Activated naive CD4-positive, alpha-beta T cell treated with anti-CD3 and anti-CD28 coated beads for 36 hours (primary cell): ENCODE measurements at places on chromosomes 6 and 20.

- DNase-seq, result no peak
These were observed 51.6 kb upstream of the MPC1 start for GRCh38 chr6:166434336-166434735.

DNA sequence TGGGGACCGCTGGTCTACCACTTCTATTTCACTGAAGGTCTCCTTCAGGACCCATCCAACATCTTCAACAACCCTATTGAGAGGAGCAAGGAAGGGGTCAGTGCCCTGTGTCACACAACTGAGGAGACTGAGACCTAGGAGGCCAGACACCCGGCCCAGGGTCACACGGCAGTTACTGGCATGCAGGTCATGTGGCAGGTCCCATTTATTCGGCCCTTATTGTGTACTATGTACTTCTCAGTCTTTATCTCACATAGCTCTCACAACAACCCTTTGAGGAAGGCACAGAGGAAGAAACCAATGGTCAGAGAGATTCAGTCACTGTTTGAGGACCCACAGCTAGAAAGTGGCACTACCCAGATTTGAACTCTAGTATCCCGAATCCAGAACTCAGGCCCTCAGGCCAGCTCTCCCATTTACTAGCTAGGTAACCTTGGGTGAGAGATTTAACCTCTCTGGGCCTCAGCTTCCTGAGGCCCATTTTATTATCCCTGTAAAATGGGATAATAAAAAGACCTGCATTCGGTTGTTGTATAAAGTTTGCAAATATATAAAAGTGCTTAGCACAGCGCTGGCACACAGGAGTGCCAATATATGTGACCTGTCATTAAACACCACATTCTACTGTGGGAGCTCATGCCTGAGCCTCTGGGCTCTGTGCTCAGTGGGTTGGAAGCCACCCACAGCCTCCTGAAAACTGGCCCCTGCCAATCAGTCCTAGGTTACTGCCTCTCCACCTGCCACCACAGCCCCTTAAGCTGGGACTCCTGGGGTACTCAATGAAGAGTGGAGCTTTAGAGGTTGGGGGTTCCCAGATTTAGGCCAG lies 15.8 kb downstream of the TFEB start:
- no peak for DNase-seq

- no peak for DNase-seq
These were observed 6.6 kb downstream of the SENP6 start for GRCh38 chr6:75608304-75608703.

- peak; percentile 81 for DNase-seq
These were observed at the start of gene NCOA7 for GRCh38 chr6:125790358-125791150. Gene NCOA7, plus strand, starts transcription at chr6:125790960. Its CDS starts 24,395 bp downstream, at chr6:125815355.

- DNase-seq, result no peak
These were observed 88.9 kb upstream of the NT5E start for GRCh38 chr6:85360794-85361642.

GRCh38 chr20:35726842-35727711 lies 15.0 kb downstream of the RBM39 start:
- no peak for DNase-seq

- DNase-seq, result no peak
These were observed 239.2 kb upstream of the QKI start for GRCh38 chr6:163175301-163175700.

GRCh38 chr6:147861696-147862095 lies 353.2 kb downstream of the SAMD5 start:
- no peak for DNase-seq

DNA sequence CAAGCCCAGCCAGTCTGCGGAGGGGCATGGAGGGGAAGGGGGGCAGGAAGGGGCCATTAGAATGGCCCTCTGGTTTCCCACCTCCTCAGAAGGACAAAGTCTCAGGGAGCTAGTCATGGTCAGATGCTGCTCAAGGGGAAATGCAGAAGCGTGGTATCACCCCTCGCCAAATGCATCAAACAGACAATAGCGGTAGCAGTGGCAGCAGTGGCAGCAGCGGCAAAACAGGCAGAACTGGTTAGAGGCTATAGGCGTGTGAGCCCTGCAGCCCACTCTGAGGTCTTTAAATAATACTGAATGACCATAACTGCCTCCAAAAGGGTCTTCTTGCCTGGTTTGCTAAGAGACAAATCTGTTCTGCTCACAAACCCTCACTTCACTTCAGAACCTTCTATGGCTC lies 186.7 kb downstream of the TFAP2C start:
- no peak for DNase-seq

DNA sequence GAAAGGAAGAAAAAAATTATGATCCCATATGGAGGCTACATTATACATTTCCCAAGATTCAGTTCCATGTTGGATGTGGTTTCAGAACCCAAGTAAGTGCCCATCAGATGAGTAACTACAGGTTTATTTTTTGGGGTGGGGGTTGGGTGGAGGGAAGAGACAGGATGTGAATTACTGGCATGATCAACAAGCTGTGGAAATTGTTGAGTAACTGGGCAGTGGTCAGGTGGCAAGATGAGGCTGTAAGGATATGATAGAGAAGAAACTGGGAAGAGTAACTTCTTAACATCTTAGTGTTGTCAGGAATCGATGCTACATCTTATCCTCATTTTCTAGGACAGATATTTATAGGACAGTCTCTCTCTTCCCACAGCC lies 153.5 kb downstream of the CFAP61 start:
- DNase-seq, result no peak

- no peak for DNase-seq
These were observed 1285.5 kb upstream of the GJE1 start for GRCh38 chr6:140847262-140847645.

GRCh38 chr6:25007269-25007699 lies 71.5 kb upstream of the RIPOR2 start:
- peak; percentile 72 for DNase-seq

- peak; percentile 41 for DNase-seq
These were observed 99.9 kb downstream of the CDH26 start for GRCh38 chr20:60057866-60058807.

GRCh38 chr20:48603116-48603818 lies 224.5 kb downstream of the PREX1 start:
- DNase-seq, result no peak

GRCh38 chr20:58092871-58093270 lies 135.6 kb downstream of the ANKRD60 start:
- no peak for DNase-seq

DNA sequence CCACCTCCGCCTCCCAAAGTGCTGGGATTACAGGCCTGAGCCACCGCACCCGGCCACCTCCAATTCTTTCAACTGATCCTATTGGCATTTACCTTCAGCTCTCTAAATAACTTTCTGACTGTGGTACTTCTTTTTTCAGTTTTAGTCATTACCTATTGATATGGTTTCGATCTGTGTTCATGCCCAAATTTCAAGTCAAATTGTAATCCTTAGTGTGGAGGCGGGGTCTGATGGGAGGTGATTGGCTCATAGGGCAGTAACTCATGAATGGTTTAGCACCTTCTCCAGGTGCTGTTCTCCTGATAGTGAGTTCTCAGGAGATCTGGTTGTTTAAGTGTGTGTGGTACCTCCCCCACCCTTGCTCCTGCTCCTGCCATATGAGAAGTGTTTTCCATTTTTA lies 140.9 kb downstream of the LPA start:
- peak; percentile 58 for DNase-seq

GRCh38 chr20:39954621-39955020 lies 734.4 kb downstream of the MAFB start:
- no peak for DNase-seq

DNA sequence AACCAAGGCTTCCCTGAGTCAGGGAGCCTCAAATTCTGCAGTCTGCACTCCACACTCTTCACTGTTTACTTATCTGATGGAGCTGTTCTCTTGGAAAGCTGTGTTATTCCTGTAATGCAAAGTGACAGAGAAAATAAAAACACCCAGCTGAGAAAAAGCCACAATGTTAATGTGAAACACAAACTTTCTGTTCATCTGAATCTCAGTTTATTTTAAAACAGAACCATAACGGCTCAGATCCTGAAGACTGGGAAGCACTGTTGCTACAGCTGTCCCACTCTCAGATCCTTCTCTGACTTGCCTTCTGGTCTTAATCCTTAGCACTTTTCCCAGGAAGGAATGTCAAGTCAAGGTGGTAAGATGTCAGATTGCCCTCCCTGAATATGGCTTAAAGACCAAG lies 736.6 kb downstream of the DHX35 start:
- no peak for DNase-seq

- no peak for DNase-seq
These were observed 82.2 kb downstream of the CHMP4B start for GRCh38 chr20:33893314-33893713.

- DNase-seq, result no peak
These were observed 200.3 kb upstream of the PRND start for GRCh38 chr20:4521170-4521968.

DNA sequence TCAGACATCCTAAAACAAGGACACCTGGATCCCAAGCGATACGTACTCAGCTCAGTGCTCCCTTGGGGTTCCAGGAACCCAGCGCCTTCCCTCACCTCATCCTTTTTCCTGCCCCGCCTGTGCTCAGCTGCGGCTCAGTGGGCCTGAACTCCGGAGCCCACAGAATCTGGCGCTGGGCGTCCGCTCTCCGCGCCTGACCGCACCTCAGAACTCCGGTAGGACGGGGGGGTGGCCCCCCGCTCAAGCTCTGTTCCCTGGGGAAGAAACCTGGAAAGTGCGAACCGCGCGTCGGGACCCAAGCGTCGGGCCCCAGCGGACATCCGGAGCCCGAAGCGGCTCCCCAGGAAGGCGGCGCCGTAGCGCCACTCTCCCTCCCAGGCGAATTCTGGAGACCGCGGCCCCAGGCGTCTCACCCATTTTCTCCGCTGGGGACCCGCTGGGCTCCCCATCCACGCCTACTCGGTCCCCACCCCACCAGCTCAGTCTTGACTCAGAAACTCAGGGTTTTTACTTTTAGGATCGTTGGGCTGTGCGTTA lies 336 bp upstream of the LY6G5C start:
- peak; percentile 62 for DNase-seq

DNA sequence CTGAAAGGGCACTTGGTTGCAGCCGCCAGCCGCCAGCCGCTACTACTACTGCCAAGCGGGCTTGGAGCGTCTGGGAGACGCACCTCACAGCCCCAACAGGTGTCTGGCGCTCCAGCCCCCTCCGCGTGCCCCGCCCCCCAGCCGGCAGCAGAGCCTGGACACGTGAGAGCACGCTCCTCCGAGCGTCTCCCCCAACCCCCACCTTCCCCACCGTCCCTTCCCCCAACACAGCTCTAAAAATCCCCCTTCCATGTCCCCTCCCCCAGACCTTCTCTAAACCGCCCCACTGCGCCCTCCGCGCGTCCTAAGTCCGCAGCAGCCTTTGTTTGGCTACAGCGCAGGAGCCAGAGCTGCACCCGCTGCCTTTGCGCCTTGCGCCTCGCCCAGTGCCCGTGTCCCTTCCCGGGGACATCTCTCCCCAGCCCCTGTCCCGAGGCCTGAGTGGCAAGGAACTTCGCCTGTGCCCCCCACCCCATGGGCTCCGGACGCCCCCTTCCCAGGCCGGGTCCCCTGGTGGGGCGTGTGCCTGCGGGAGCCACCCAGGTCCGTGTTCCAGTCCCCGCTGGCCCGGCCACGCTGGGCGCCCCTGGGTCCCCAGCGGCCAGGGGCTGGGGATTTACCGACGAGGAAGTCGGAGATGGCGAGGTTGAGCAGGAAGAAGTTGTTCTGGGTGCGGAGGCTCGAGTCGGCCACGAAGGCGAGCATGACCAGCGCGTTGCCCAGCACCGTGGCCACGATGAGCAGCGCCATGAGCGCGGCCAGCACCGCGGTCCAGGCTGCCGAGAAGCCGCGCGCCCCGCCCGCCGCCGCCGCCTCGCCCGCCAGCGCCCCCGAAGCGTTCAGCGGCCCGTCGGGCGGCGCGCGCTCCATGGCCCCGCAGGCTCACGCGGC lies 732 bp downstream of the HRH3 start:
- DNase-seq, result no peak

DNA sequence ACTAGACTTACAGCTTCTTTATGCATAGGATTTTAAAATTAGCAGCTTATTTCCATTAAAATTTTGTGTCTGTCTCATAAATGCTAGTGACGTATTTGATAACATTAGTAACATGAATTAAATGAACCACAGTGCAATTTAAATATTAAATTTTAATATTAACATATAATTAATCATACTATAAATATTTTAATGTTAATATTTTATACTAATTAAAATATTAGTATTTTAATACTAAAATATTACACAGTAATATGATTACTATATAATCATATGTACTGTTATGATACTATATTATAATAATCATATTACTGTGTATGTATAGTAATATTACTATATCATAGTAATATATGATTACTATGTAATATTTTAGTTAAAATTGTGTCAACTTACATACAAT lies 73.7 kb downstream of the CHD6 start:
- no peak for DNase-seq

GRCh38 chr20:7094438-7094997 lies 327.0 kb downstream of the BMP2 start:
- peak; percentile 8 for DNase-seq

GRCh38 chr20:34065260-34065659 lies 46.8 kb downstream of the EIF2S2 start:
- no peak for DNase-seq

- no peak for DNase-seq
These were observed 47.6 kb downstream of the STX11 start for GRCh38 chr6:144197919-144198318.

- no peak for DNase-seq
These were observed 486.8 kb downstream of the FRK start for GRCh38 chr6:115573861-115574260.

DNA sequence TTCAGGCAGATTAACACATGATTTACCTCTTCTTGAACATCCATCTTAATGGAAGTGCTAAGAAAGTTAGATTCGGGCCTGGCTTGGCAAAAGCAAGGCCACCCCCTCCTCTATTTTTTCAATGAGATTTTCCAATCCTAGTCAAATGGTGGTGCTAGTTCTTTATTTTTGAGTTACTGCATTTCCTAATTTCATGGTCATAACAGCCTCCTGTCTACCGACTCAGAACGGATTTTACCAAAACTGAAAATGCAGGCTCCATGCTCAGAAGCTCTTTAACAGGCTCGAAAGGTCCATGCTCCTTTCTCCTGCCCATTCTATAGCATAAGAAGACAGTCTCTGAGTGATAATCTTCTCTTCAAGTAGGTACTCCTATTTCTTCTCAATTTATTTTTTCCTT lies 117.2 kb upstream of the ESR1 start:
- peak; percentile 31 for DNase-seq

- no peak for DNase-seq
These were observed 7.2 kb upstream of the SNX14 start for GRCh38 chr6:85600713-85601313.
